Sciatic nerve (tissue), 2 donors: ENCODE measurements at places on chromosomes 3 and 15. TPM values are rescaled to one million over a fixed set of nuclear protein-coding genes. Genes with fewer than 3 reads are reported as not detected.

DNA sequence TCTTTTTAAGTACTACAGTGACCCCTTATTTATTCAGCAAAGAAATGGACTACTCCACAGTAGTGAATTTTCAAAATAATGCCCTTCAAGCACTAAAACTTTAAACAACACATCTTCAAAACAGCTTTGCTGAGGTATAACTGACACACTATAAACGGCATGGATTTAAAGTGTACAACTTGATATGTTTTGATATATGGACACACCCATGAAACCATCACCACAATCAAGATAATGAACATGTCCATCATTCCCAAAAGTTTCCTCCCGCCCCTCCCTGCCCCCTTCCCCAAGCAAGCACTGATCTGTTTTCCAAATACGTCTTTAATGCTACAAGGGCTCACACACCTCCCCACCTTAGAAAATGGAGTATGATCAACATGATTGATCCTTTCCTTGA is 1.6 kb upstream of the FURIN start:
- DNase-seq, result no peak

The TM6SF1 gene
- total RNA-seq, result 7.8 TPM

- no peak for DNase-seq
Observed at GRCh38 chr3:69764861-69765260, 25.6 kb downstream of the MITF start.

The SPINK8 gene
- not detected for total RNA-seq

GRCh38 chr3:187550446-187550845 is 119.7 kb downstream of the SST start:
- DNase-seq, result no peak

DNA sequence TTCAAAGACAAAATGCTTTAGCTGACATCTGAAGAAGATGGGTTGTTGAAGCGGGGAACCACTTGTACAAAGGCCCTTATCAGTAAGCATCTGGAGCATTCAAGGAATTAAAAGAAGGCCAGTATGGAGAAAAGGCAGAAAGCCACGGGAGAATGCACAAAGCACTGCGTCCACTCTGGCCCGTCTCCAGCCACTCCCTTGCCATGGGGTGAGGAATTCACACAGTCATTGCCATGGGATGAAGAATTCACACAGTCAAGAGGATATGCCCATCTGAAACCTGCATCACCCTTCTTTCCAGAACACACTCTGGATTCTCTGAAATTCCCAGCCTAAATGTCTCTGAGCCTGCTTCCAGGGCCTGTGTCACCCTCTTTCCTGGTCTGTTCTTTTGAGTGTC is 26.7 kb upstream of the STAG1 start:
- DNase-seq, result no peak

- no peak for DNase-seq
Observed at GRCh38 chr15:82168296-82168695, 94.2 kb downstream of the EFL1 start.

DNA sequence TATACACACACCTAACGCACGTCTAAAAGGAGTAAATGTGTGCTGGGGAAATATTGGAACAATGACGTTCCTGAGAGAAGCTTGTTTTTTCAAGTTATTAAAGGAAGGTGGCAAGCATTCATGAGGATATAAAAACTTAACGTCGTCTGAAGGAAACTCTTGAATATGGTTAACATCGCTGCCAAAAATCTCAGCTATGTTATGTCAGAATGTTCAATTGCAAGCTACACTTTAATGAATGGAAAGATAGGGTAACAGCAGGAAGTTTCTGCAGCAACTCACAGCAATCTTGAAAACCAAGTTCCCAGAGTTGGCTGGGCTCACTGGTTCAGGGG is 54.3 kb upstream of the MEF2A start:
- DNase-seq, result no peak

GRCh38 chr15:91271565-91272153 is 171.6 kb downstream of the SV2B start:
- DNase-seq, result peak; percentile 73

- no peak for DNase-seq
Observed at GRCh38 chr3:140334132-140334929, 343.5 kb upstream of the TRIM42 start.

DNA sequence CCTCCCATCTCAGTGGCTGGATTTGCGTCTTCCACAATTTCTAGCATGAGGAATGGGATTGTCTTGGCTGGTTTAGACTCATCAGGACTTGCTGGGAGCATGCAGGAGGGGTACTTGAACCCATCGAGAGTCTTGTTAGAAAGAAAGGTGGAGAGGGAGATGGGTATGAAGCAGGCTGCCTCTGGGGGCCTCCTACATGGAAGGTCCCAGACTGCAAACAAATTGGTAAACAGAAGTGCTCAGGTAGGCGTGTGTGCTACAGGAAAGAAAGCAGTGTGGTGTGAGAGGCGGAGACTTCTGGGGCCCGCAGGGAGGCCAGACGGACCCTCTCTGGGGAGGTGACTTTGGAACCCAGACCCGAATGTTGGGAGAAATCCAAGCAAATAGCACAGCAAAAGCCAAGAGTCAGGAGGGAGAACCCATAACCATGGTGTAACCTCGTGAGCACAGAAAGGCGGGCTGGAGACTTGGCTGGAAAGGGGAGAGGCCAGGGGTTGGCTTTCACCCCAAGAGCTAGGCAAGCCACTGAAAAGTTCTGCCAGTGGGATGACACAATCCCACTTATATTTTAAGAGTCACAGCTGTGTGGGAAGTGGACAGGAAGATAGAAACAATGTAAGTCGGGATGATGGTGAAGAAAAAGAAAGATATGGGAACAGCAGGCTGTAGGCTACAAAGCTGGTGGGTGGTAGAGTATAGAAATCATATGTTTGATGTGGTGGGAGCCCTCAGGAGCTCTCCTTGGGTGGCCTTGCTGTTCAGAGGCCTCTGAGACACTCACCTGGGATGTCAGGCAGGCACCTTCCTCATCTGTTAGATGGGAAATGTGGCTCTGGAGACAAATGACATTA is 130.1 kb upstream of the PRR20G start:
- peak; percentile 56 for DNase-seq

The MCTP2 gene
- 32.3 TPM for total RNA-seq

GRCh38 chr3:37571269-37571668 is 290.4 kb upstream of the CTDSPL start:
- no peak for DNase-seq

- DNase-seq, result no peak
Observed at GRCh38 chr3:173191611-173192010, 50.6 kb upstream of the SPATA16 start.

DNA sequence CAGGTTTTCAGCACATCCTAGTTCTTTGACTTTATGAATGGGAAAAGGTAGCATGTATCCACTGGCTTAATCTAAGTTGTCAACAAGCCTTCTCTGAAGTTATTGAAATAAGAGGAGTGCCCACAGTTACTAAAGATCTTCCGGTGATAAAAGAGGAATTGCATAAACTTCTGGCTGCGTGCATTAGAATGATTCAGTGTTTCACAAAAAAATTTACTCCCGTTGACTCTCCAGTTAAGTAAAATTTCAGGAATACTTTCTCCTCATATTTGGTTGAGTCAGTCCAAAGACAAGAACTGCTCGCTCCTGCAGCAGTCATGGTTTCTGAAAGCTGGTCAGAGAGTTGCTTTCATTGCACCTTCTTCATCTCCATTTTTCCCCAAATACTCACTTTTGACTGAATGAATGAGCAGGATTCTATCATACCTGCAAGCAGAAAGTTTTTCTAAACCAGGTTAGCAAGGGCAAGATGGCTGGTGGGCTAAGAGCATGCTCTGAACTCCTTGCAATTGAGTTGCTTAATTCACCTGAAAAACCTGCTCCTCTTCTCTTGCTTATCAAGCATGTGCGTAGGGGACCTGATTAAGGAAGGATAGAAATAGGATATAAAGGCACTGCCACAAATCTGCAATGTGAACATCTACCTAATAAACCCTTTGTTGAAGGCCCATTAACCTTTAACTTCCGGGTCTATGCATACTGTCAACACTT is 64.2 kb upstream of the TIMP4 start:
- no peak for DNase-seq

DNA sequence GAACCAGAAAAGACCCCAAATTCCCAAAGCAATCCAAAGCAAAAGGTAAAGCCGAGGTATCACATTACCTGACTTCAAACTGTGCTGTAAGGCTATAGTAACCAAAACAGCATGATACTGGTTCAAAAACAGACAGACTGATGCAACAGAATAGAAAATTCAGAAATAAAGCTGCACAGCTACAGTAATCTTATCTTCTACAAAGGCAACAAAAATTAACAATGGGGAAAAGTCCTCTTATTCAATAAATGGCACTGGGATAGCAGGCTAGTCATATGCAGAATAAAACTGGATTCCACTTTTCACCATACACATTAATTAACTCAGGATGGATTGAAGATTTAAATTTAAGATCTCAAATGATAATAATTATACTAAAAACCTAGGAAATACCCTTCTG is 392.6 kb upstream of the CBLB start:
- no peak for DNase-seq

GRCh38 chr3:189824629-189825312 is 193.6 kb downstream of the TP63 start:
- no peak for DNase-seq

- no peak for DNase-seq
Observed at GRCh38 chr3:53122933-53123305, 7.3 kb downstream of the RFT1 start.

The AGBL1 gene
- 0.49 TPM for total RNA-seq

DNA sequence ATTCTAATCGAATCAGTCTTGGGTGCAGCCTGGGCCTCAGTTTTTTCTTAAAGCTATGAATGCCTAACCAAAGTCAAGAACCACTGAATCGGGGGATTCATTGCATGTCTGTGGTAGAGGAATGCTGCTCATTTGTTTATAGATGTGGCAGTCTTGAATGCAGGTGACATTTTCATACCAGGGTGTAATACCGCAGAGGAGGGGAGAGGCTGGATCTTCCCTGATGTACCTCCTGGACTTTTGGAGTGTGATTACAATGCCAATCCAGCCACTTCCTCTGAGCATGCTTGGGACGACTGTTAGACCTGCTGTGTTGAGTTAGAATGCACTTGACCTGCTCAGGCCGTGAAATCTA is 42.7 kb downstream of the GOLGA6A start:
- DNase-seq, result no peak

The IQGAP1 gene
- total RNA-seq, result 202 TPM

GRCh38 chr3:130851277-130851676 is 42.6 kb upstream of the ATP2C1 start:
- no peak for DNase-seq

DNA sequence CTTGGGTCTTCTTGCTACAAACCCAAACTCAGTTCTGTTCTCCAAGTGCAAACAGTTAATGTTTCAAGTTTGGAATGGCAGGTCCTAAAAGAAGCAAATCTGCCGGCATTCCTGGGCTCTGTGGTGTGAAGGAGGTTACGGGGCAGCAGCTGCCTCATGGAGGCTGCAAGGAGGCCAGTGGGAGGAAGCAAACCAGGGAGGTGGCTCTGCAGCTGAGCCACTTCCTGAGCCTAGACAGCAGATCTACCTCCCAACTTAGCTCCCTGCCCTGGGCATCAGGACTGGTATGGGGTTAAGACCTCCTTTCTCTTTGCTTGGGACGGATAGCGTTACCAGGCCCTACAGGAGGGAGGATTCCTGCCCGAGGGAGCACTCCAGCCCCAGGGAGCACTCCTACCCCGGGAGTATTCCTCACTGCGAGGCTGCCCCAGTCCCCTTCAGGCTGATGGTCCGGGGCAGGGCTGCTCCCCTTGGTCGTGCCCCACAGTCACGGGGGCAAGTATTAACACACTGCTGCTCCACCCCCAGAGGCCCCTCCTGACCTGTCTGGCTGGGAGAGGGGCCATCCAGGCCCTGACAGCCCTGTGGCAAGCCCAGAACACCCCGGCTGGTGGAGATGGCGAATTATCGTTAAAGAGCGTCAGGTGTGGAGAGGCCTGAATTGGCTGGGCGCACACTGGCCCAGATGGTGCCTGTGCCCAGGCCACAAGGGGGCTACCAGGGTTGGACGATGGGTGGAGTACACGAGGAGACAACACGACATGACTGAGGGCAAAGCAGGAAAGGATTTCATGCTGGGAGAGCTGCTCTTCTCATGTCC is 129.9 kb downstream of the ATP10A start:
- no peak for DNase-seq
